ENCODE measurements at places on chromosomes 16 and 17. TPM values are rescaled to one million over a fixed set of nuclear protein-coding genes. Genes with fewer than 3 reads are reported as not detected.

Gene ZG16B
- total RNA-seq, result 23.4 TPM

DNA sequence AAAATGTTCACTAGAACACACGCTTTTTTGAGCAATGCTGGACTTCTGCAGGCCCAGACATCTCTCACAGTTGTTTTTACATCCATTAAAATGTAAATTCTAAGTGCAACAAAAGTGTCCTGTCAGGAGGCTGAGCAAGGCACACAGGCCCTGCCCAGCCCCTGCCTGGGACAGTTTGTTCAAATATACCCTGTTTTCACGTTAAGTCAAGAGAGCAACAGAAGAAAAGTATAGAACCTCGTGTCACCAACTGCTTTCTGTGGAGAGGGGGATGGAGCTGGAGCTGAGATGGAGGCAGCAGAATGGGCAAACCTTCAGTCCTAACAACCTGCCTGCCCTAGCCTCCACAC lies 4.3 kb upstream of the HOXB2 start:
- no peaks in the 10 kb centered on the region for H3K27me3 ChIP-seq
- no peak for DNase-seq
- H3K36me3 ChIP-seq, result no peaks in the 10 kb centered on the region
- no peaks in the 10 kb centered on the region for H3K4me1 ChIP-seq

GRCh38 chr17:41549596-41550039 lies 21.5 kb upstream of the KRT19 start:
- H3K4me1 ChIP-seq, result peaks cover 69% of the 10 kb centered on the region
- peak overlapping the region; percentile 53 for H3K4me3 ChIP-seq
- peak overlapping the region; percentile 93 for H3K27ac ChIP-seq
- no peaks in the 10 kb centered on the region for H3K27me3 ChIP-seq
- peak; percentile 97 for DNase-seq

GRCh38 chr16:58264961-58265479 lies 29.8 kb downstream of the PRSS54 start:
- H3K36me3 ChIP-seq, result 0 out of 2 replicates have a peak, but pooled peaks cover 12% of the 10 kb centered on the region
- H3K4me3 ChIP-seq, result no peak overlapping the region

- no peaks in the 10 kb centered on the region for H3K36me3 ChIP-seq
- H3K4me1 ChIP-seq, result peaks cover 21% of the 10 kb centered on the region
- no peaks in the 10 kb centered on the region for H3K27me3 ChIP-seq
- no peak overlapping the region for H3K27ac ChIP-seq
- H3K4me3 ChIP-seq, result no peak overlapping the region
- no peak for DNase-seq
Observed at GRCh38 chr17:62187681-62188080, 122.6 kb upstream of the MED13 start.

DNA sequence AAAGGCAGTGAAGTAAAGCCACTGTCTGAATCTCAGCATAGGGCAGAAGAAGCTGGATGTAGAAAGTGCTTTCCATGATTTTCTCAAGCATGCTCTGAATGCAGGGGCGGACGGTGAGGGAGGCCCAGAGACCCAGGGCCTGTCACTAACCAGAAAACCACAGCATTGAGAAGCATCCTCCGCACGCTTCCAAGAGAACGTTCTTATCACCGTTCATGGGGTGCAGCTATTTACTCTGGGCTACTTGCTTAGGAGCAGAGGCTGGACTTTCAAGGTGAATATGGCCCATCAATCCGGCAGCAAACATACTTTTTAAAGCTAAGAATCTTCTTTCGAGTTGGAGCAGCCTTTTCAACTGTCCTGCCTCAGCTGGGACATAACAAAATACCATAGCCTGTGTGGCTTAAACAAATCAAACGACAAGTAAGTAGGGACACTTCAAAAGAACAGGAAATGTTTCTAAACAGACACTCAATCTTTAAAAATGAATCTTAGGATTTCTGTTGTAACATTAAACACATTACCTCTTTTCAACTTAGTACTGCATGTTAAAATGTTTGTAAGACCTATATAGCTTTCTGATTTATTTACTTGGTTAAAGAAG lies 46.5 kb upstream of the CDRT4 start:
- no peak overlapping the region for H3K4me3 ChIP-seq
- no peaks in the 10 kb centered on the region for H3K4me1 ChIP-seq
- H3K36me3 ChIP-seq, result no peaks in the 10 kb centered on the region
- H3K27me3 ChIP-seq, result no peaks in the 10 kb centered on the region

Gene CDH1
- total RNA-seq, result 117 TPM

Measured in PC-9 (cell line).